NCI-H146 (cell line): ENCODE measurements at places on chromosomes 6 and 20.

DNA sequence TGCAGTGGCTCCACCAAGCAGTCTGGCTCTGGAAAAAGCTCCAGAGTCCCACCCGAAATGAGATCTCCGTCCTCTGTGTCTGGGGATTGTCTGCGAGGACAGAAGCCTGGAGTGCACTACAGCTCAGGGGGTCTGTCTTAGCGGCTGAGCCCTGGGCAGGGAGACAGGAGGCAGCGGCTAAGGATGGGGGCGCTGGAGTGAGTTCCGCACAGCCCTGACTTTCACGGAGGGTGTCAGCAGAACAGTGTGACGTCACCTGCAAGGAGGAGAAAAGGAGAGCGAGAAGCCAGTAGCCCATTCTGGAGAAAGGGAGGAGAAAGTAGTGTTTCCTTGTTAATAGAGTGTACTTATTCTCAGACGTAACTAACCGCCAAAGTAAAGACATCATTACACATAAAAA lies 97.6 kb downstream of the FAM50B start:
- no peak for DNase-seq

DNA sequence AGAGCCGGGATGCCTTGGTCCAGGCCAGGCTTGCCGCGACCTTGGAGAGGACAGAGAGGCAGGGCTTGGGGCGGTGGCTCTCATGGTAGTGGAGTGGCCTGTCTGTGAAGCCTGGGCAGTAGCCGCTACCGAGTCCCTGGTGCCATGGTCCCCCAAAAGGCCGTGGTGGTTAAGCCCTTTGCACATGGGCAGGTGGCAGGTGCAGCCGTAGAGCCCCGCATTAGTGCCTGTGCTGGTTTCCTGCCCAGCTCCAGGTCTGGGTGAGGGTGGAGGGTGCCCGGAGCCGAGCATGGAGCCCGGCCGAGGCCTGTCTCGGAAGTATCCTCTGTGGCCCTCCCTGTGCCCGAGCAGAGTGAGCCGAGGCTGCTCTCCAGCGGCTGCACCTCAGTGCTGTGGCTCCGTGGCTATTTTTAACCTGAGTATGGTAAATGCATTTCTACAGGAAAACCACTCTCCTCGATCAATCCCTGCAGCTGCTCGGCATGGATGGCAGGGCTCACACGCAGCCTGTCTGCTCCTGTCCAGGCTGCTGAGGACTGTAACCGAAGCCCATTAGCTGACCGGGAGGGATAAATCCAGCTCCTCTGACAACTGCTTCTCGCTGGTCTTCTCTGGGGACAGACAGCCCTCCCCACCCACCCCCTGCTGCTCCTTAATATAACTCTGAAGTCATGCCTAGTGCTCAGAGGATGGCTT lies 36.3 kb upstream of the GATA5 start:
- no peak for DNase-seq

- no peak for DNase-seq
These were observed 108.0 kb upstream of the FAM184A start for GRCh38 chr6:119186490-119186889.

GRCh38 chr6:37168163-37168758 lies 1.7 kb upstream of the PIM1 start:
- no peak for DNase-seq

DNA sequence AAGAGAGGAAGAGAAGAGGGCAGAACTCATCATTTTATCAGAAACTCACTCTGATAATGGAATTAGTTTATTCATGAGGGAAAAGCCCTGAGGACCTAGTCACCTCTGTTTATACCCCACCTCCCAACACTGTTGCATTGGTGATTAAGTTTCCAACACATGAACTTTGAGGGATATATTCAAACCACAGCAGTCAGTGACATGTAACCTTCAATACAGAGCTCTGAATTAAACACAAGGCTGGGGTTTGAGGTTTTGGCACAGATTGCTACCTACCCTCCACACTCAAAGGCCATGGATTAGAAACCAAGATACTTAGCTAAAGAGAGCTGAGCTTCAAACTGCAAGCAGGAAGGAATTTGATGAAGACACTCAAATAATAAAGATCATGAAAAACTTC lies 48.5 kb upstream of the MOCS1 start:
- DNase-seq, result no peak

GRCh38 chr6:89098461-89098860 lies 17.9 kb downstream of the PNRC1 start:
- no peak for DNase-seq

- DNase-seq, result no peak
These were observed 145.6 kb downstream of the DHX35 start for GRCh38 chr20:39107741-39108140.

DNA sequence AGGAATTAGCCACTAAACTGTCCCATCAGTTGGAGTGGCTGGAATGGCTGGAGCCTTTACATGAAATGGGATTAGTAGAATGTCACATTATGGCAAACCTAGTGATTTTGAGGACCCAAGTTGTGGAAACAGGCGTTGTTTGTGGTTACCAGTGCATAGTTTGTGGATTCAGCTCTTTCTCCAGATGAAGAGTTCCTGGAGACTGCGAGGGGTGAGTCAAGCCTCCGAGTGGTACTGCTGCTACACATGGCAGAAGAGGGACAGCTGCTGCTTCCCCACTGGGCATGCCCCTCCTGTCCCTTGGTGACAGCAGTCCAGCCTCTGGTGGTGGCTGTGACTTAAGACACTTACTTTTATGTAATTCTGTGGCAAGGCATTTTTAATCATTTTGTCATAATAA lies 94.2 kb upstream of the SCP2D1 start:
- no peak for DNase-seq

GRCh38 chr6:82257088-82257774 lies 9.7 kb upstream of the IBTK start:
- DNase-seq, result peak; percentile 57

DNA sequence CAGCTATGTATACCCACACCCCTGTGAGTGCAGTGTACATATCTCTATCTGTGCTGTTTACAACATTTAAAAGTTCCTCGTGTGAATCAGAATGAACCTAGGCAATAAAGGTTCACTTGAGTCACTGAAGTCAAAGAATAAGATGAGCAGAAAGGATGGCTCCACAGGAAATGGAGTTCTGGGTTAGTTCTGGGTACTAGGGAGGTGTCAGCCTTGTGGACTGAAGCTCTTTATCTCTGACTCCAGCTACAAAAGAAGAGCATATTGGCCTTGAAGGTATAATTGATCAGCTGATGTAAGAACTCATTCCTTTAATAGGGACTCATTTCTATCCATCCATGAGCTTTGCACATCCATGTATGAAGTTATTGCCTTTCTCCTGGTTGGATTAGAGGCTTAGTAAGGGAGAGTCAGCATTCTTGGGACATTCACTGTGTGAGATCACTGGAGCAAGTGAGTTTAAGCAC lies 73.9 kb upstream of the BACH2 start:
- no peak for DNase-seq

DNA sequence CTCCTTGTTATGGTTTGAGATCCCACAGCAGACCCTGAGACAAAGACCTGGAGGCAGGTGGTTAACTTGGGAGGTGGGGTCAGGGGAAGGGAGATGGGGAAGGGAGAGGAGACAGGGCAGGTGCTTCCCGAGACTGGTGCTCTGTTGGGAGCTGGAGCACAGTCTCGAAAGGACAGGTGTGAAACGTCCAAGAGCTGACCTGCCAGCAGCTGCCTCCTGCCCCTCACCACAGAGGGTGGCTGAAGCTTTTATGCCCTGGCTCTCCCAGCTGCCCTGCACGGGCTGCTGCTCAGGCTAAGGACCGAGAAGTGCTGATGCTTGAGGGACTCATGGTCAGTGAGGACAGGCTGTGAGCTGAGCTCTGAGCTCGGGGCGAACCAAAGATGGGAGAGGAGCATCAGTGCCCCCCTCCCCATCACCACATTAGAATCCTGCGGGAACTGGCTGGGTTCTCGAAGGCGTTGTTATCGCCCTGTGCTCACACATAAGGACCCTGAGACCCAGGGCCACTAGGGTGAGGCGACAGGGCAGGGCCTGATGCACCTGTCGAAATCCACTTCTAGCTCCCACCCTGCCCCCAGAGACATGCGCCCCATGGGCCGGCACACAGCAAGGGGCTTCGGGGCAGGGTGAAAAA lies 25.3 kb upstream of the CD93 start:
- peak; percentile 98 for DNase-seq

DNA sequence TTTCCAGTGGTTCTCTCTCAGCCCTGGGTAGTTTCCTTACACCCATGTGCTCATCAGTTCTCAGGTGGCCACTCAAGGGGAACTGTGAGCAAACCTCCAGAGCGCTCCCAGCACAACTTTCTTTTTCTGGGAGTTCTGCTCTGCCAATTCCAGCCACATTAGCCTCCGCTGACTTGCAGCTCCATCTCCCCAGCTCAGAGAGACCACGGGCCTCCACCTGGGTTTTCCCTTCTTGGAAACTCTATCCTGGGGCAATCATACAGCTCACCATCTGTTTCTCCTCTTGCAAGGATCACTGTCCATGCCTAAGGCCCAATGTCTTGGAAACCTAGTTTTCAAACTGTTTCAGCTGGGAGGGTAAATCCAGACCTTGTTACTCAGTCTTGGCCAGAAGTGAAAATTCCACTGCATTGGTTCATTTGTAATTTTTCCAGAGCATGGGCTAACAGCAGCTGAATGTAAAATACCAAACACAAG lies 129.9 kb downstream of the EYA2 start:
- no peak for DNase-seq

GRCh38 chr6:70103798-70104197 lies 199.1 kb downstream of the COL9A1 start:
- no peak for DNase-seq

GRCh38 chr6:130293800-130294199 lies 71.0 kb upstream of the SAMD3 start:
- DNase-seq, result peak; percentile 6

DNA sequence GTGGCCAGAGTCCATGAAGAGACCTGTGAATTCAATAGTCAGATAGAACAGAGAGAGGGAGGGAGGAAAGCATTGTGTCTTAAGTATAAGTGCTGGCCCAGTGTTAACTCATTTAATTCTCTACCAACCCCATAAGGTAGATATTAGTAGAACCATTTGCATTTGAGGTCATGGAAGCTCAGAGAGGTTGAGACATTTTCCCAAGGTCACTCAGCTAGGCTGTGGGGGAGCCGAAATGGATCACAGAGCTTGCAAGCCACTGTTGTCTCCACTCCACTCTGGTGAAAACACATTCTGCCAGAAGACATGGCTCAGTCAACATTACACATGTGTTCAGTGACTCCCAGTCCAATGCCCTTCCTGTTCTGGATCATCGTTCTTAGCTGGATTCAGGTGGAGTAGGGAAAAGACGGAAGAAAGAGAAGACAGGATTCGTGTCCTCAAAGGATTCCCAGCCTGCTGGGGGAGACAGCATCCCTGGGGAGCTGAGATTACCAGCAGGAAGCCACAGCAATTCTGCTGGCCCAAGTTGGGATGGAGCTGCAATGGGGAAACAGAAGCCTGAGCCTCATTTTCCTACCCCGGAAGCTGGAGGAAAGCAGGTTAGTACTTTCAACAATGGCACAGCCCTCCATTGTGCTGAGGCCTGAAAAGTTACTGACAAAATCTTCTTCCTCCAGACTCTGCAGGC lies 27.0 kb upstream of the MDGA1 start:
- DNase-seq, result peak; percentile 34

DNA sequence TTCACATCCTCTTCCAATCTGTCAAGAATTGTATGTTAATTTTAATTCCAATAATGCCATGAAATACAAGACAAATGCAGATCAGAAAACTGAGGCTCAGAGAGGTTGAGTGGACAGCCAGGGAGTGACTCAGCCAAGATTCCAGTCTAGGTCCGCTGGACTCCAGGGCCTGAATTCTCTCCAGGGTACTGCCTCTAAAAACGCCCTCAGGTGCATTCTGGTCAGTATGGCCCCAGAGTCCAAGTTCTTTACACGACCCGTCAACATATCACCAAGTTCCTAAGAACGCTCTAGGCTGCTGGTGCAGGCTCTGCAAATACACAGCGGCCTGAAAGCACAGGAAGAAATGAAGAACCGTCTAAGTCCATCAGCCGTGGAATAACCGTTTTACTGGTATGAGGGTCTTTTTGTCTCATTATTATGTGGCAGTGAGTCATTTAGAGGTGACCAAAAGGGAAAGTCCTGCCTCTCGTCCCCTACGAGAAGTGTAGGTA lies 709 bp upstream of the ASXL1 start:
- DNase-seq, result peak; percentile 82

DNA sequence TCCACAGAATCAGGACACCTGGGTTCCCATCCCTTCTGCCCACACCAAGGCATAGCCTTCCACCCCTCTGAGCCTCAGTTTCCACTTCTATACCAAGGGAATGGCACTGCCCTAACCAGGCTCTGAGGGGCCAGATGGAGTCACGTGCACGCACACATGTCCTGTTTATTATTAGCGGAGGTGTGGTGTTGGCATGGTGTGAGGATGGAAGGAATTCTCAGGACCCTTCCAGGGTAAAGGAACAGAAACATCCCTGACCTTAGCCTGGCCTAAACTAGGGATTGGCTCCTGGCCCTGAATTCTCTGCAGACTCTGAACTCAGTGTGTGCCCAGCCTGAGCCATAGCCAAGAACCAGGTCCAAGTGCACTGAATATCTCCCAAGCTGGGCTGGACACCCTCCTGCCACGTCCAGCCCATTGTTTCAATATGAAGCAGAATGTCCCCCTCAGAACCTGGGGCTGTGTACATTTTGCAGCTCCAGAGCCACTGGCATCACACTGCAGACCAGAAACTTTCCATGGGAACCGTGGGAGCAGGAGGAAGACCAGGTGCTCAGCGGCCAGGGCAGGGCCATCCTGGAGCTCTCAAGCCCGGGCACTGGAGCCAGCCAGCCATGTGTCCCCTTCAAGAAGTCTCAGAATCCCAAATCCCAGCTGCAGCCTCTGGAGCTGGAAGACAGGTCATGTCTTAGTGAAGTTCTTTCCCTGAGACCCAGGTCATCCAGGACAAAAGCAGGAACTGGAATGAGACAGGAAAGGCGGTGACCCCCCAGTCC lies 208.4 kb downstream of the ANKRD60 start:
- no peak for DNase-seq

- DNase-seq, result peak; percentile 76
These were observed 1.6 kb downstream of the TPBG start for GRCh38 chr6:82365016-82365795.

DNA sequence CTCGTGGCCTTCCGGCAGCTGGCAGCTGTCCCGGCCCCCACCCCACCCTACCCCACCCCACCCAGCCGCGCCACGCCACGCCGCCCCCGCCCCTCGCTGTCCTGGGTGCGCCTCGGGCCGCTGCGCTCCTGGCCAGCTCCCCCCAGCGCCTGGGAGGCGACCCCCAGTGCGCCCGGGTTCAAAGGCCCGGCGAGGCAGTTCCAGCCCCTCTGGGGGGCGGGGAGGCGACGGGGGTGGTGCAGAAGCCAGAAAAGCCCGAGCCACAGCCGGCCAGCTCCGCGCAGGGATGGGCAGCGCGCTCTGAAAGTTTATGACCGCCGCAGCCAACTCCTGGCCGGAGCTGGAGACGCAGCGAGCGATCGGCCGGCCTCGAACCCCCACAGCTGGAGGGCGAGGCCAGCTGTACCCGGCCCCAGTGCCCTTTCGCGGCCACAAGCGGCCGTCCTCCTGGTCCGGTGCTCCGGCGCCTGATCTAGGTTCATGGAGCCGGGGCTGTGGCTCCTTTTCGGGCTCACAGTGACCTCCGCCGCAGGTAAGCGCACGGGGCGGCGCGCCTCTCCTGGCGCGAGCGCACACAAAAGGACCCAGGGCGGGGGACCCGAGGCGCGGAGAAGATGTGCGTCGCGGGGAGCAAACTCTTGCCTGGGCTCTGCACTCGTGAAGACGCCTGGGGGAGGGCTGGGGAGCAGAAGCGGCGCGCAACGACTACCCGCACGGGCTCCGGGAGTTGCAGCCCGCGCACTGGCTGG lies at the start of gene EDN3:
Gene EDN3 (plus strand): TSS at position 279 of the 749 bp plus-strand sequence. CDS start 202 bp downstream, at position 481.
- DNase-seq, result no peak

GRCh38 chr20:9617940-9618339 lies 103.5 kb downstream of the LAMP5 start:
- peak; percentile 78 for DNase-seq
